HFF-Myc (cell line): ENCODE measurements at places on chromosomes 2 and 18.
A peak's percentile ranks its signal among the peaks of the same experiment; 100 is the strongest.

- DNase-seq: no peak
Measured at GRCh38 chr2:68124321-68124720, 33.4 kb upstream of the PNO1 start.

DNA sequence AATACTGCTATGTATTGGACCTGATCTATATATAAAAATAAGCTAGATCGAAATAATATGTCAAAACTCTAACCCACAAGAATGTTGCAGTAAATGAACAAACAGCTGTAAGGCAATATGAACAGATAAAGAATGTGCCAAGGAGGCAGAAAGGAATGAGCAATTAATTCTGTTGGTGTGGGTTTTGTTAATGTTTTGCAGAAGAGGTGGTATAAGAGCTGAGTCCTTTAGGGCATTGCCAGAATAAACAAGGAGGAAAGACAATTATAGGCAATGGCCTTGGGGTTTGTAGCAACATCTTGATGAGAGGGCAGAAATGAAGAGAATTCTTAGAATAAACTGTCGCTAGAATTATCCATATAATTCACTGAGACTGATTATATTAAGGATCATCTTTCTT is 240.9 kb upstream of the GULP1 start:
- no peak for DNase-seq

DNA sequence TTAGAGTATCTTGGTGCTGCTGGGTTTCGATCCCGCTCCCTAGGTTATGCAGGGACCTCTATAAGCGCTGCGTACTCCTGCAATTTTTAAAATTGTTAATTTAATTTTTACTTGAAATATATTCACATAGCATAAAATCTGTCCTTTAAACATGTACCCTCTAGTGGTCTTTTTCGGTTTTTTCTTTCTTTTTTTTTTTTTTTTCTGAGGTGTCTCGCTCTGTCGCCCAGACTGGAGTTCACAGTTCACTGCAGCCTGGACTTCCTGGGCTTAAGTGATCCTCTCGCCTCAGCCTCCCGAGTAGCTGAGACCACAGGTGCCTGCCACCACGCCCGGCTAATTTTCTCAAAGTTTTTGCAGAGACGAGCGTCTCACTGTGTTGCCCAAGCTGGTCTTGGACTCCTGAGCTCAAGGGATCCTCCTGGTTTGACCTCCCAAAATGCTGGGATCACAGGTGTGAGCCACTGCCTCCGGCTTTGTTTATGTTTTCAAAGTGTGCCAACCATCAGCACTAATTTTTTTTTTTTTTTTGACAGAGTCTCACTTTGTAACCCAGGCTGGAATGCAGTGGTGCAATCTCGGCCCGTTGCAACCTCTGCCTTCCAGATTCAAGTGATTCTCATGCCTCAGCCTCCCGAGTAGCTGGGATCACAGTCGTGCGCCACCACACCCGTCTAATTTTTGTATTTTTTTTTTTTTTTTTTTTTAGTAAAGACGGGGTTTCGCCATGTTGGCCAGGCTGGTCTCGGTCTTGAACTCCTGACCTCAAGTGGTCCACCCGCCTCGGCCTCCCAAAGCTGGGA is 585 bp upstream of the MOB1A start:
- DNase-seq: no peak

DNA sequence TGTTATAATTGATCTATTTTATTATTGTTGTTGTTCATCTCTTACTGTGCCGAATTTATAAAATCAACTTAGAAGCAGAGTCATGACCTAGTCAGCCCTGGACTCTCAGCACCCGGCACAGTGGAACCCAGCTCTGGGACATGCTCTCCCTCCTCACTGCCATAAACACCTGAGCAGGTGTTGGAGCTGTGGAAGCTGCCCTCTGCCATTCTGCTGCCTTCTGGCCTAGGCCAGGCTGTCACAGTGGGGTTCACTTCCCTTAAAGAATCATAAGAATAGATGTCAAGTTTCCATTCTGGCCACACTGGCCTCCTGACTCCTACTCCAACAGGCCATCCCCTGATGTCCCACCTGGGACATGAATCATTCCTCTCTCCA is 192.2 kb downstream of the ZFP36L2 start:
- DNase-seq: no peak

GRCh38 chr18:46158499-46158898 is 54.3 kb downstream of the HAUS1 start:
- no peak for DNase-seq

DNA sequence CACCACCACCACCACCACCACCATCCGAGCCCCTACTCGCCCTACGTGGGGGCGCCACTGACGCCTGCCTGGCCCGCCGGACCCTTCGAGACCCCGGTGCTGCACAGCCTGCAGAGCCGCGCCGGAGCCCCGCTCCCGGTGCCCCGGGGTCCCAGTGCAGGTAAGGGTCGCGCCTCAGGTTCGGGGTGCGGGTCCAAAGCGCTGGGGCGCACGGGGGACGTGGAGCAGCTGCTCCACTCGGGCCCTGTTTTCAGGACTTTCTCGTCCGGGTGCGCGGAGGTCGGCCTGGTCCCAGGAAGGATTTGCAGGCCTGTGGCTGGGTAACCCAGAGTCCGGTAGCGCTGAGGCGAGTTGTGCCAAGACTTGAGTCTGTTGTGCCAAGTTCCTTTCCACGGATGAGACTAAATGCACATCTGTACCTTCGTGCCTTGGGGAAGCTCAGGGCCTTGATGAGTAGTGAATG is 2.8 kb downstream of the GATA6 start:
- DNase-seq: no peak

DNA sequence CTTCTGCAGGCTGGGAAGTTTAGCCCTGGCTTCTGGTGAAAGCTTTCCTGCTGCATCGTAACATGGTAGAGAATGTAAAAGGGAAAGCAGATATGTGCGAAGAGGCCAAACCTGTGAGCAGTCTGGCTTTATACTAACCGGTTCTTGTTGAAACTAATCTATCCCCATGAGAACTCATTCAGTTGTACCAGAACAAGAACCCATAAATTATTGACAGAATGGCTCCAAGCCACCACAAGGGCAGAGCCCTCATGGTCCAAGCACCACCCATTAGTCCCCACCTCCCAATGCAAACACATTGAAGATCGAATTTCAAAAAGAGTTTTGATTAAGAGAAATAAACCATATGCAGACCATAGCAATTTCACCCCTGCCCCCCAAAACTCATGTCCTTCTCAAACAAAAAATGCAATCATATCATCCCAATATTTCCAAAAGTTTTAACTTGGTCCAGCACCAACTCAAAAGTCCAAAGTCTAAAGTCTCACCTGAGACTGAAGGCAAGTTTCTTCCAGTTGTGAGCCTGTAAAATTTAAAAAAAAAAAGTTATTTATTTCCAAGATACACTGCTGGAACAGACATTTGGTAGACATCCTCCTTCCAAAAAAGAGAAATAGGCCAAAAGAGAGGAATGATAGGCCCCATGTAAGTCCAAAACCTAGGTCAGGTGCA is 318.9 kb downstream of the CNTNAP5 start:
- DNase-seq: no peak

- peak; percentile 80 for DNase-seq
Measured at GRCh38 chr2:72367530-72368225, 220.0 kb upstream of the CYP26B1 start.
